IPS DF 19.7 (cell line): ENCODE measurements at places on chromosomes 1 and 21.
A peak's percentile ranks its signal among the peaks of the same experiment; 100 is the strongest.

DNA sequence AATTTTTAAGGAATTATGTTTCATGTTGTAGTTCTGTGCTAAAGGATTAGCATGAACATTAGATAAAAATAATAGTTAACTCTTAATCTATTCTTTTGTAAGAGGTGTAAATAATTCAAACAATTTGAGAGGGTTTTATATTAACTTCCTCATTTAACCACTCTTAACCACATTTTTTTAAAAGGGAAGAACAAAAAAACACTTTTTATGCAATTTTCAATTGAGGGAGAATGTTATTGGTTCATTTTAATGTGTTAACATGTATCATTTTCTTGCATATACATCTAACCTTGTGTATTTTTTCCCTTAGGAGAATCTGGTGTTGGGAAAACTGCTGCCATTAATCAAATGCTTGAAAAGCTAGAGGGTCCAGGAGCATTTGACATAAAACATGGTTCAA, 169.0 kb downstream of the LBR start:
- DNase-seq = no peak

- DNase-seq = no peak
Measured at GRCh38 chr1:15667362-15667761, 16.8 kb upstream of the PLEKHM2 start.

- DNase-seq = no peak
Measured at GRCh38 chr1:180343921-180344769, 114.1 kb downstream of the LHX4 start.

DNA sequence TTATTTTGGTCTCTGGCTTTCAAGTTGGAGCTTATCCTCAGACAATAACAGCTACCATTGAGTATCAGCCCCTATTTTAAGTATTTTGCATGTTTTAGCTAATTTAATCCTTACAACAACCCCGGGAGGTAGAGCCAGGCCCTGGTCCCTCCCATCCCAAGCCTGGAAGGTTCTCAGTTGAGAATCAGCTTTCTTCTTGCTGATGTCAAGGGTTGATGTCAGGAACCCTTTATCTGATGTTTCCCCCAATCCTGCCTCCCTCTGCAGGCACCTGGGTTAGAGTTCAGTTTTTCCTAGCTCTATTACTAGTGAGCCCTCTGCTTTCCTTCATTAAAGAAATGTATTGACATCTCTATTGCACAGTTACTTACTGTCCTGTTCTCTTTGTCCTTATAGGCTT, 3.6 kb upstream of the SVBP start:
- no peak for DNase-seq

DNA sequence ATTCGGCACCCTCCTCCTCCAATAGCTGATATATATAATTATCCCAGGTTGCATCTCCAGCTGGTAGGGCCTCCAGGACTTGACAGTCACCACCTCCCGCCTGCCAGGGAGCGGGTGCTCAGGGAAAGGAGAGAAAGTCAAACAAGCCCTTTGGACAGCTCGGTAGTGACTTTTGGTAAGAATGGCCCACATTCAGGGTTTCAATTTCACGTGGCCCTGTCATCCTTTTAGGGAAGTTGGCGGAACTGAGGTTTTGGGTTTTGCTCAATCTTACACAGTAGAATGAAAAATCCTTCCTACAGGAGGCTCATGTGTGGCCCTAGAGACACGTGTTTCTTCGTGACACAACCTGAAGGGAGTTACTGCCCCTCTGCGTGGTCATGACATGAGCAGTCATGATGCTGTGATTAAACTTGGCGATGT, 44.2 kb downstream of the CAPN8 start:
- DNase-seq = no peak

- no peak for DNase-seq
Measured at GRCh38 chr21:16370186-16370585, 640.4 kb downstream of the USP25 start.

DNA sequence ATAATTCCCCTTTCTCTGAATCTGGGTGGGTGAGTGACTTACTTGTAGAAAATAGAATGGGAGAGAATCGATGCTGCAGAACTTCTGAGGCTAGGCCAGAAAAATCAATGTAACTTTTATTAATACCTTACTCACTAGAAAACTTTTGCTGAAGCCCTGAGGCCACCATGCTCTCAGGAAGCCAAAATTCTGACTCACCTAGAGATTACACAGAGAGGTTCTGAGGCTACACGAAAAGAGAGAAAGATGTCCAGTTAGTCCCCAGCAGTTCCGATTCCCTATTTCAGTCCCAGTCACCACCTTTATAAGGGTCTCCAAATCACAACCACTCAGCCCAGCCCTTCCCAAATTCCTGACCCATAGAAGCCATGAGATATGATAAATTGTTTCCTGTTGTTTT, 135.2 kb downstream of the NTPCR start:
- no peak for DNase-seq

DNA sequence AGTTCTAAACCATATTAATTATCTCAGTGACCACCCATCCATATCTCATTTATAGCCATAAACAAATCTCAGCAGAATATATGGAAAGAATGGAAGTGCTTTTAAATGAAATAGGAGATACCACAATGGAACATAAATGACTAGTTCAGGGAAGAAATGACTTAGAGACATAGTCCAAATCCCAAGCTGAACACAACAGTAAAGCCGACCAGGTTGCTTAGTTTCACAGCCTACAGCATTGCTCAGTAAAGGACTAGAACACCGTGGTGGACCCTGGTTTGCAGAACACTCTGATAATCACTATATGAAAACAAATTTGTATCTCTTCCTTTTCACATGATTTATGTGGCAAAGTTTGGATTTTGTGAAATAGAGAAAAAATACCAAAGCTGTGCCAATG, 40.3 kb downstream of the MYSM1 start:
- no peak for DNase-seq

DNA sequence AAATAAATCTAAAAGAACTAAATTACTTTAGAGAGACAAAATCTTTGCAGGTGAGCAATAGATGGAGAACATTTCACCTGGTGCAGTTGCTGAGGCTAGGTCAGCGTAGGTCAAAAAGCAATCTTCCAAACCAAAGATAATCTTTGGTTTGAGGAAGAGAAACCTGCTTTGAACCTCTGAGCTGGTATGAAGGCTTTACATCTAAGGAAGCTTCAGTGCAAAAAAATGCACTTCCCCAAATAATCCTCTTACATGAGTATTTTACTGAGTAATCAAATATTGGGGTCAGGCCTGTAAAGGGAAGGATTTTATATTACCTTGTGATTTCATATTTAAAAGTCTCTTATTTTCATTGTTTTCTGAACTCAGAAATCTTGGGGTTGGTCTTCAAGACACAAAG, 223.6 kb downstream of the SRGAP2C start:
- no peak for DNase-seq

GRCh38 chr1:8962812-8963530, 17.3 kb downstream of the CA6 start:
- peak; percentile 88 for DNase-seq

- no peak for DNase-seq
Measured at GRCh38 chr21:28418726-28419514, 573.8 kb downstream of the LTN1 start.

- no peak for DNase-seq
Measured at GRCh38 chr1:4108758-4109627, 208.9 kb upstream of the C1orf174 start.

- DNase-seq = no peak
Measured at GRCh38 chr1:226325178-226325577, 16.2 kb upstream of the LIN9 start.

DNA sequence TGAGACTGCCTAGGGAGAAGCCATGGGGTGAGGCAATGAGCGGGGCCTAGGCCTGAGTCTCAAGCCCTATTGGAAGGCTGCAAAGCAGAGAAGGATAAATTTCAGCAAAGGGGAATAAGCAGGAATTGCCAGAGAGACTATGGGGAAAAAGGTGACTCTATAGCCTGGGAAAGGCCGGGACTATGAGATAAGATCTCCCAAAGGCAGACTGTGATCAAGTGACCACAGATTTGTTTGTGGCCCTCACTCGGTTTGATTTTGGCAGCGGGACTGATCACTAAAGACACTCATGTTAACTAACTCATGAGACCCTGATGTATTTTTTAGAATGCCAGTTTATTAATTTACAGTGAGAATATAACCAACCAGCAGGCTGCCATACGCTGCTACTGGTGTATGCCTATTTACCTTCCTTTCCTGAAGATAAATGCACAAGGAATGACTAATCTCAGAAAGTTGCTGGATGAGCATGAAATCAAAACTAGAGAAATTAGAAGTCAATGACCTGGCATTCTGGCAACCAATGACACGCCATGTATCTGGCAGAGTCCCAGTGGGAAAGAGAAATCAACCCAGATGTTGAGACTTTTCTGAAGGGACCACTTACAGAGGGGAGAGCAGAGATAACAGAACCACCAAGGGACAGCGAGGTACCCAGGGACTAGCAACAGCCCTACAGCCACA, 4.3 kb downstream of the HSF2BP start:
- no peak for DNase-seq

DNA sequence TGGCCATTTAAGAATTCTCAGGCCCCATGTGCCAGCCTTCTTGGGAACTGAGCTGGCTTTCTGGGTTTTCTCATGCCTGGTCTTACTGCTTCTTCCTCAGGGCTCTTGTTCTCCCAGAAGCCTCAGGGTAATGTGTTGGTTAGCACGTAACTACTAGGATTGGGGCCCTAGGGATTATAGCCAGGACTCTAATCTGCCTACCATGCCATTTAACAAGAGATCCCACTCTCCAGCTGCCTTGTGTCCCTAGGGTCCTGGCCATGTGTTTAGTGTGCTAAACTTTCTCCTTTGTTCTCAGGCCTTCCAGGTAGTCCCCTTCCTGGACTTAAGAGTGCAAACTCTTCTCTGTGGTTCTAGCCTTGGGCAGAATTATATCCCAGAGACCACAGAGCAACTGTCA, 2.2 kb upstream of the SH3BGRL3 start:
- DNase-seq = no peak

DNA sequence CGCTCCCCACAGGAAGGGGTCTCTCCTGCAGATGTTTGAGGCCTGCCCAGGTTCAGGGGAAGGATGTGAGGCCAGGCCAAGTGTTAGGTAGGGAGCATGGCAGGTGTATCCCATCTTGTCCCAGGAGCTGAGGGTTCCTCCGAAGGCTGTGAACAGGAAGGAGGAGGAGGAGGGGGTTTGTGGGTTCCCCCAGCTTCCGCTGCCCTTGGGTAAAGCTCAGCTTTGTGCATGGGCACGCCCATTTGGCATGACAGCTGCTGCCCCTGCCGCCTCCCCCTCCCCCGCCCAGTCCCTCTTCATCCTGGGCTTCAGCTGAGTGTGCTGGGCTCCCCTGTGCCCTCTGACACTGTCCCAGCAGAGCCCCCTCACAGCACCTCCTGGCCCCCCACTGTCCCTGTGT, 25.5 kb downstream of the TNFRSF8 start:
- DNase-seq = no peak

DNA sequence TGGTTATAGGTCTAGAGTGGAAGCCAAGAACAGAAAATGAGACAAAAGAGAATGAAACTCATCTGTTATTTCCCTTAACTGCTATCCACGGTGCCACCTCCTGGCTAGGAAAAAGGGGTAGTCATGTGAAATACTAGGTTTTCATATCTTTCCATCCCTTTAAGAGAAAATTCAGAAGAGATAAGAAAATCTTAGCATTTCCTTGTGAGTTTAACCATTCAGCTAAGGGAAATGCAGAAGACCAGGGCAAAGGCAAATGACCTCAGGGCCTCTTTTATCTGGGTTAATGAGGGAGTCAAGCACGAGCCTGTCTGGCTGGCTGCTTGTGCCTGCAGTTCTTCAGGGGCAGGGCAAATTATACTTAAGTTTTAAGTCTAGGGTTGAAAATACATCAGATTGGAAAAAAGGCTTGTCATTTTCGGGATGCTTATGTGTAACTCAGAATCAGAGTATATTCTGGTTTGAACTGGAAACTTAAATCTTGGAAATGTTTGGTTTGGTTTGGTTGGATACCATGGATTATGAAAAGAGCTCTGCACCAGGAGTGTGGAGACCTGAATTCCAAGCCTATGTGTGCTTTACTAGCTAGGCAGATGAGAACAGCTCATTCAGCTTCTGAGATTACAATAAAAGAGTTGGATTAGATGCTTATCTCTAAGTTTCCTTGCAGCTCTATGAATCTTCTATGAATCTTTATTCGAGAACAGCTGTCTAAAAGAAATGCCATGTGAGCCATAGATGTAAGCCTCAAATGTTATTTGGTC, 19.9 kb downstream of the NIBAN1 start:
- no peak for DNase-seq

DNA sequence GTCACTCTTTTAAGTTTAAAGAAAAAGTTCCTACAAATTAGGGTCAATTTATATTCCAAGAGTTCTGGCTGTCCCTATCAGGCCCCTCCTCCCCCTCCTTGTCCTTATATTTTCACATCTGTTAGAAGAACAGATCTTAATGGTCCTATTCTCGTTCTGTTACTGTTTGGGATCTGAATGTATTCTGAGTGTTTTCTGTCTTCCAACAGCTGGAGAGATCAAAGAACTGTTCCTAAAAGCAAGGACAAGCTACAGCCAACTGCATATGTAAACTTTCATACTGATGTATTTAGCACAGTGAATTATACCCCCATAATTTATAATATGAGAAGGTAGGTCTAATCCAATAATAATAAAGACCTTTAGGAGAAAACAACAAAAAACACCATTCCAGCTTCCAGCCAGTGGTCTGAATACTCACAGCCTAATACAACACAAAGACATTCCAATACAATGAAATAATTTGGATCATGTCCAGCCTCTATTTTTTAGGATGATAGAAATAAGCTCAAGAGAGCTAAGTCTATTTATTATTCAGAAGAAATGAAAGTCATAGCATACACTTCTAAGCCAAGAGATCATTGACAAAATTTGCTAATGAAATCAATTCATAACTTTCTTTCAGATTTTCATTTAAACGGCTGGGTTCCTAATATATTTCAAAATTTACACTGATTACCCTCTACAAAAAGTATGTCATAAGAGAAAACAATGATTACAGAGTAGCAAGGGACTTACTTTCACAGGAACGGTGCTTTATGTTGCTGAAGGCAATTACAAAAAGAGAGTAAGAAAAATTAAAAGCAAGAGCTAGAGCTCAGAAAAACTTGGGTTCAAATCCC, 25.3 kb downstream of the WLS start:
- no peak for DNase-seq

DNA sequence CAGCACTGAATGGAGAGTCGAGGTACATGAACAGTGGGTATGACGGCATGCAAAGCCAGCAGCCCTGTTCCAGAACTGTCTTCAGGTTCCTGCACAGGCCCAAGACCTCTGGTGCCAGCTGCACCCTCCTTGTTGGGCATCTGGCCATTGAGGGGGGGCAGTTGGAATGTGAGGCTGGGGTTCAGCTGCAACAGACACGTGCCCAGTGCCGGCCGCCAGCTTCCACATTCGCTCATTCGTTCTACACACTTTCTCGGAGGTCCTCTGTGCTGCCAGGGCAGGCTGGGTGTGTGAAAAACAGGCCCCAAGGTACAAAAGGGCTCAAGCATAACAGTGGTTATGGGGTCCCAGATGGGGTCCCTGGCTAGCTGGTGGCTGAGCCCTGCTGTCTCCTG, 37.9 kb upstream of the SLC19A1 start:
- no peak for DNase-seq

GRCh38 chr1:2556277-2556677, at the start of gene TNFRSF14:
TNFRSF14 (plus strand) TSS chr1:2556371; CDS start chr1:2556665, 294 bp downstream.
- DNase-seq = no peak

DNA sequence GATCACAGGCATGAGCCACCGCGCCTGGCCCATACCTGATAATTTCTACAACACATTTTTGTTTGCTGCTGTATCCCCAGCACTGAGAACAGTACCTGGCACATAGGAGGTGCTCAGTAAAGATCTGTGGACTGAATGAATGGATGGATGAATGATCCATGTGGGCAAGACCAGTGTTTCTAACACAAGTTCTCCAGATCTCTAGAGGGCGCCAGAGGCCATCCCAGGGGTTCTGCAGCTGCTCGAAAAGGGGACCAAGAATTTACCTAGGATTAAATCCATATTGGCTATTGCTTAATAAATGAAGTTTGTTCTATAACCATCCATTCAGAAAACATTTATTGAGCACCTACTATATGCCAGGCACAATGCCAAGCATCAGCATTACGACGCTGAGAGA, 167.7 kb downstream of the ACTL8 start:
- no peak for DNase-seq
